CD4-positive, alpha-beta T cell treated with Interleukin-6 for 4 hours (primary cell): ENCODE measurements at places on chromosomes 16 and 17.
A peak's percentile ranks its signal among the peaks of the same experiment; 100 is the strongest.

- no peak for DNase-seq
Measured at GRCh38 chr16:52372313-52372712, 174.6 kb downstream of the TOX3 start.

DNA sequence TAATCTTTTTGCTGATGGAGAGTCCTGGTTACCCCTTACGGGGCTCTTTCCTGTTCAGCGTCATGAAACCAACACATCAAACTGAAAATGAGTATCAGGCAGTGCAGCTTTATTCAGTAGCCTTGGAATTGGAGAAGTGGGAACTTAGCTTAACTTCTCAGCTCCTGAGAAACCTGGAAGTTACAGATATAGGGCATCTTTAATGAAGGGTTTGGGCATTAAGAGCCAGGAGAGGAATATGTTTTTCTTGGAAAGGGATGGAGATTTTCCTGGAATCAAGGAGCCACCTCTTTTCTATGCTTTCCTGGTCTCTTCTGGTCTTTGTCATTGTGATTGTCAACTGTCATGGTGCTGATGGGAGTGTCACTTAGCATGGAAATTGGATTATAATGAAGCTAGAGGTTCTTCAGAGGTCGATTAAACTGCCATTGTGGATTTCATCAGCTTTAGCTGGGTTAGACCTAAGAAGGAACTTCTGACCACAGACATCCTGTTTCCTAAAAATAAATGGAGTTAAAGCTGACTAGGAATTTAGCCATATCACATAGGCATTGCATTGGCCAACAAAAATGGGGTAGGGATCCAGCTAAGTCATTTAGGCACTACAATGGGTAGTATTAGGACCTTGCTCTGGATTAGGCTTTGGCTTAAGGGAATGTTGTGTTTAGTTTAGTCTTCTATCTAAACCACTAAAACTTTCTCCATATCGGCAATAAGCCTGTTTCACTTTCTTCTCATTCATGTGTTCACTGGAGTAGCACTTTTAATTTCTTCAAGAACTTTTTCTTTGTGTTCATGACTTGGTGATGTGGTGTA is 186.4 kb downstream of the BCAS3 start:
- DNase-seq, result no peak

DNA sequence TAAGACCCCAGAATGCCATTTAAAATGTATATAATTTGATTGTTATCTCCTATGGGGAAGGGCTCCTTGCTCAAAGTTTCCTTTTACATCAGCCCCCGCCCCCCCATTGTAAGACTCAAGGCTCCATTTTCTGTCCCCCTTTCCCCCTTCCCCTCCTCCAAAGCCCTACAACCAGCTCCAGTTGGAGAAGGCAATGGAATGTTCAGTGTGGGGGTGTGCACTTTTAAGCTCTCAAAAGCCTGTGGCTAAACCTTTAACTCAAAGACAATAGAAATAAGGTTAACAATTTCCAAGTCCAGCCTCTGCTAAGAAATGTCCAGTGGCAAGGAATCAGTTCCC is 114.7 kb downstream of the NOG start:
- DNase-seq, result no peak

- no peak for DNase-seq
Measured at GRCh38 chr16:64455275-64455674, 666.6 kb downstream of the CDH11 start.

- DNase-seq, result no peak
Measured at GRCh38 chr16:77905374-77905920, 116.9 kb upstream of the CLEC3A start.

GRCh38 chr16:52558448-52558847 is 11.5 kb upstream of the TOX3 start:
- no peak for DNase-seq

- peak; percentile 55 for DNase-seq
Measured at GRCh38 chr16:87702325-87702811, 63.4 kb downstream of the KLHDC4 start.

DNA sequence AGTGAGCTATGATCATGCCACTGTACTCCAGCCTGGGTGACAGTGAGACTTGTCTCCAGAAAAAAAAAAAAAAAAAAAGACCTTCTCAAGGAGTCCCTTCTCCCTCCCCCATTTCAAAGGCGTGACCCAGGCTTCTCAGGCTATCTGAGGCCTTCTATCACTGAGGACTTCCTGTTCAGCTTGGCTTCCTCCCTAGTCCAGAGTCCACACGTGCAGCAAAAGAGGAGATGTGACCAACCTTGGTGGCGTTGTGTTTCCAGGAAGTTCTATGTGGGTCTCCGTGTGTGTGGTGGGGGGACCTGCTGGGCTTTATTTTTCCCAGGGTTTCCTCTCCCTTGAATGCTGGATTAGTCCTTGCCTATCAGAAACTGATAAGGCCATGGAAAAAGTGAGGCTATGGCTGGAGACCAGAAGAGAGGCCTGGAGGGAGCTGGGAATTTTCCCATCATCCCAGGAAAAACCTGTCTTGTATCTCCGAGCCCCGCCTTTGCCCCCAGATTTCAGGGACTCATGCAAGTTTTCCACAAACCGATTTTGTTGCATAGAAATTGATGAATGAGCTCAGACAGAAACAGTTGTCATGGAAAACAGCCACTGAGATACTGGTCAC is 148.1 kb downstream of the SALL1 start:
- no peak for DNase-seq
